Retina (tissue), 1 donor: ENCODE measurements at places on chromosomes 5 and 9.

DNA sequence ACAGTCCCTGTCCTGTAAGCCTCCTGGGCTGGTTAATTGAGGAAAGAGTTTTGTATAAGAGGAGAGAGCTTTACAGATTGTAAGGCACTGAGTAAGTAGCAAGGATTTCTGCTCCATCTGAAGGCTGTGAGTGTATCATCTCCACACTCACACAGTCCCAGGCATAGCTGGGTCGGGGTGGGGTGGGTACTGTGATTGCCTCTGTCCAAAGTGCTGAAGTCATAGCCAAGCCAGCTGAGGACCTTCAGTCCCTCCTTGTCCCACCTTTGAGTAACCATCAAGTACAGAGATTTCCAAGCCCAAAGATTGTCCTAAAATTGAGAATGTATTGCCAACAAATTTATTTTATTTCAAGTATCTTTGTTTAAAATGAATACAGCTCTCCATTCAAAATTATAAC, 5.5 kb upstream of the DNAJB5 start:
- peak; percentile 46 for DNase-seq

DNA sequence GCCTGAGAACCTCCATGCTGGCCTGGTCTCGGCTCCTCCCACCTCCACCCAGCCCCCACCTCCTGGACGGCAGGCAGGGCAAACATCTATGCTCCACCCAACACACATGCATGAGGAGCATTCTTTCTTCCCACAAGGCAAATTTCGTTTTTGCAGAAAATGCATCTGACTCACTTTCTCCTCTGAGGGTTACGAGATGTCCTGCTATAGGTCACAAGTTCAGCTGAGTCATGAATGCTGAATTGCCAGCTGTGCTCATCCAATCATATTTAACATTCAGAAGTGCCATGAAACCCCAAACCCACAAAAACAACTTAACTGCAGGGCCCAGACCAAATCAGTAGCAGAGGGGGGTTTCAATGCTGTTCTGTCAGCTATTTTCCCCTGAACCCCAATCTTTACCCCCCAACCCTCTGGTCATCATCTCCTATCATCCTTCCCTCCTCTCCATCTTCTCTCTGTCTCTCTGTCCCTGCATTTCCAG, 39.0 kb upstream of the OSMR start:
- DNase-seq, result no peak

DNA sequence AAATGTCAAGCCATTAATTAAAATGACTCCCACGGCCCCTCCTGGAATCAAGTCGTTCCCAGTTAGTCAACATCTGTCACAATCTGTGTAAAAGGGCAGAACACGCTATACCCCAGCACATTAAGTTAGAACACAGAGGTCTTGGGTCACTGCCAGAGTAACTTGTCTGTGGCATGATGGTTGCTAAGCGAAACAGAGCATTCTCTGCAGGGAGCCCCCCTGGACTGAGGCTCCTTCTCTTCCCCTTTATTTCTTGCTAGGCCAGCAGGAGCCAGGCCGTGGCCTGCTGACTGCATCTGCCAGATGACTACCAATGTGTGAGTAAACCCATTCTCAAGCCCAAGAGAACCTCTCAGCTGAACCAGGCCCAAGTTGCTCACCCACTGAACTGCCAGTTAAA, 51.9 kb upstream of the ZBED3 start:
- DNase-seq, result no peak

DNA sequence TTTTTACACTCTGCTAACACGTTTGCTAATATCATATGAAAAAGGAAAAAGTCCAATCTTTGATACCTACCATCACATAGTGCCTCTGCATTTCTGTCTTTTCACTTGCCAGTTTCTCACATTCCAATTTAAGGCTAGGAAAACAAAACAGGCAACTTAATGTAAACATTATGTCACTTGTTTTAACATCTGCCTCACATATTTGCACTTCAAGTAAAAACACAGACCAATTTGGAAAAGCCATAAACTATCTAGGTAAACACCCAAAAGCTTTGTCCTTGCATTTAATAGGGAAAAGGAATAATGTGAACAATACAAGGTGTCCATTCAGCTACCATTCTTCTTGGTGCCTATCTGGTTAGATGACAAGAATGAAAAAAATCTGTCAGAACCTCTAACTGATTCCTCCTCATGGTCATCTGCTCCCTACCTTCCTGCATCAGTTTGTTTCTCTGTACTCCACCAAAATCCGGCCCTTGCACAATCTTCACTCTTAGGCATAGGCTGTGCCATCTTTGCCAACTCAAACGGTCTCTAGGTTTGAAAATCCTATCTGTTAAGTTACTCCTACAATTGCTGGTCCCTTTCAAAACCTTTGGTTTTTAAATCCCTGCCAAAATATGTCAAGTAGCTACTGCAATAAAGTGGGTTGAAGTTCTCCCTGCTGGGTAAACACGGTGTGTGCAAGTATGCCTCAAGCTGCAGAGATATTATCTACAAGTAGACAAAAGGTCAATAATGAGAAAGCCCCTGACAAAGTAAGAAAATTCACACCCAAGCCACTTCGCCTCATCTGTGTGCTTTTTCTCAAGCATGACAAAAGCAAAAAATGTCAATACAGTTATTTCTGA, 3.4 kb downstream of the TLE1 start:
- DNase-seq, result no peak

DNA sequence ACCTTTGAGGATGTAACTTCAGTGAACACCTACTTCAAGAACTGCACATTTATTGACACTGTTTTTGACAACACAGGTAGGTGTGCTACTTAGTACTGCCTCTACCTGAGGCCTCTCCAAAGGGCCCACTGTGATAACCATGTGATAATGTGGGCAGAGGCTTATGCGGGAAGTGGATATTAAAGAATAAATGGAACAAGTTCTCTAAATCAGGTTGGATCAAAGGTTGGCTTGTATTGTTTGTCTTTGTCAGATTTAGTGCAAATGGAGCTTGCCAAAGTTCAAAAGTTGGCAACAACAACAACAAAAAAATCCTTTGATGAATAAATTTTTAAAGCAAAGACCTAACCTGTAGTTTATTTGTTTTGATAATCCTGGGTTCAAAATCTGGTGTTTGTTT, 104.2 kb upstream of the IQGAP2 start:
- no peak for DNase-seq

DNA sequence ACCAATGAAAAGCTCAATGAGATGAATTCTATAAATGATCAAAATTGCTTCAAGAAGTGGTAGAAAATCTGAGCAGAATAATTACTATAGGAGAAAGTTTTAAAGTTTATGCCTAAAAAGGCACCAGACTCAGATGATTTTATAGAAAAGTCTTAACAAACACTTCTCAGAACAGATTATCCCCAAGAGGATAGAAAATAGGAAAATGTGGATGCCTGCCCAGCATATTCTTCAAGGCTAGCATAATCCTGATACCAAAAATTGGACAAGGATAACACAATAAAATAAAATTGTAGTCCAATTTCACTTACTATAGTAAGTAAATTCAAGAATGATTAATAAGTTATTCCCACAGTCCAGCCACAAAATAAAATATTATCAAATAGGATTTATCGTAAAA, 397.0 kb downstream of the NR2F1-AS1 start:
- no peak for DNase-seq
